ENCODE measurements at places on chromosomes 4 and X.
A peak's percentile ranks its signal among the peaks of the same experiment; 100 is the strongest.

GRCh38 chr4:37793562-37793961 lies 32.9 kb upstream of the PGM2 start:
- DNase-seq, result no peak

DNA sequence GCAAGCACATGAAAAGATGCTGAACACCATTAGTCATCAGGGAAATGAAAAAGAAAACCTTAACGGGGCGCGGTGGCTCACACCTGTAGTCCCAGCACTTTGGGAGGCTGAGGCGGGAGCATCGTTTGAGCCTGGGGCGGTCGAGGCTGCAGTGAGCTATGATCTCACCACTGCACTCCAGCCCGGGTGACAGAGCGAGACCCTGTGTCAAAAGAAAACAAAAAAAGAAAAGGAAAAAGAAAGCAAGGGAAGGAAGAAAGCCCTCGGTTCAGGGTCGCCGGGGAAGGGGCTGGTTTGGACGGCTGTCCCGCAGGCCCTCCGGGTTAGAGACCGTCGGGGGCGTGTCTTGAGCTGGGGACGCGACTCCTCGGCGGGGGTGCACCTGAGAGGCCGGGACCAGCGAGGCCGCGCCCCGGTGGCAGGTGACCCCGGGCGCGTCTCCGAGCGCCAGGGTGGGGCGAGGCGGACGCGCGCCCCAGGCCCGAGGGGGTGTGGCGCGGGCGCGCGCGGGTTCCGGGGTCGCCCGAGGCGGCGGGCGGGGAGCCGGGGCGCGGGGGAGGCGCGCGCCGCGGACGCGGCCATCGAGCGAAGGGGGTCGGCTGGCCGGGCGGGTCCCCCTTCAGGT lies 478 bp upstream of the PLXNA3 start:
- DNase-seq, result peak; percentile 69

DNA sequence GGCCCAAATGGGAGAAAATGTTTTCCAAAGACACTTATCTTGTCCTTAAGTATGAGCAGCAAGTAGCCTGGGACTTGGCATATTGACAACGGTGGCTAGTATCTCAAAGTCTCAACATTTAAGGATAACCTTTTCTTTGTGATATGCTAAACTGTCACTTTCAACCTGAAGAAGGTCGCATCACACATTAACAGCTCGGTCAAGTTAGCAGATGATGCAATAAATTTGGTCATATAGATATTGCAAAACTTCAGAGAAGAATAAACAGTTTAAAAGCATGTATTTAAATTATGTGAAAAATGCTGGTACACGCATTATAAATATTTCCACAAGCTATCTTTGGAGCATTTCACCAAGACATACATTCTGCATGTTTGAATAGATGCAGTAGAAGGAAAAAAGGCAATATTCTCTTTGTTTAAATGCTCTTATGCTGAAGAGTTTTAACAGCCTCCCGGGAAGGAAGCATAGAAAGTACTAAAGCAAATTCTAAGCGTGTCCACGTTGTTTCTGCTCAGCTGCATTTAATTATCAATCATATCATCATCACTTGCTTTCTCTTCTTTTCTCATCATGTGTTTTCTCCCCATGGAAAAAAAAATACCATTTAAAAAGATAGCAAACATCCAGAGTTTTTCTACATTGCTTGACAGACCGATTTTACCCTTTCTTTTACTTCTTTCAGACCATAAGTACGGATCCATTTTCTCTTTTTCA lies 24.2 kb downstream of the ARHGAP6 start:
- DNase-seq, result no peak

DNA sequence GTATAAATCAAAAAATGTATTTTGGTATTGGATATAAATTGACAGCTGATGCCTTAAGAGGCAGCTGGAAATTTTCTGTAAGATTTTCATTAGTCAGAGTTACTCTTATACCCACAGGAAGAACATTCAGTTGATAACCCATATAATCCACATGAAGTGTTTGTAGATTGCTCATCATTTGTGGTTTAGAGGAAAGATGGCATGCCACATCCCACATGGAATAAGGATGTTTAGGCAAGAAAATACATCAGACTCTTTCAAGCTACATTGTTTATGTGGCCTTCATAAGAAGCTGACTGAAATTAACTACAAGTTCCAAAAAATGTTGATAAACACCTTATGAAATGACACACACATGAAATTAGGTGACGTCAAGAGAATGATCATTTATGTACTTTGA lies 56.6 kb downstream of the AREG start:
- no peak for DNase-seq

GRCh38 chr4:110753466-110753865 lies 130.6 kb upstream of the PITX2 start:
- DNase-seq, result no peak

- DNase-seq, result no peak
Observed at GRCh38 chr4:90855111-90855510, 727.9 kb downstream of the CCSER1 start.

DNA sequence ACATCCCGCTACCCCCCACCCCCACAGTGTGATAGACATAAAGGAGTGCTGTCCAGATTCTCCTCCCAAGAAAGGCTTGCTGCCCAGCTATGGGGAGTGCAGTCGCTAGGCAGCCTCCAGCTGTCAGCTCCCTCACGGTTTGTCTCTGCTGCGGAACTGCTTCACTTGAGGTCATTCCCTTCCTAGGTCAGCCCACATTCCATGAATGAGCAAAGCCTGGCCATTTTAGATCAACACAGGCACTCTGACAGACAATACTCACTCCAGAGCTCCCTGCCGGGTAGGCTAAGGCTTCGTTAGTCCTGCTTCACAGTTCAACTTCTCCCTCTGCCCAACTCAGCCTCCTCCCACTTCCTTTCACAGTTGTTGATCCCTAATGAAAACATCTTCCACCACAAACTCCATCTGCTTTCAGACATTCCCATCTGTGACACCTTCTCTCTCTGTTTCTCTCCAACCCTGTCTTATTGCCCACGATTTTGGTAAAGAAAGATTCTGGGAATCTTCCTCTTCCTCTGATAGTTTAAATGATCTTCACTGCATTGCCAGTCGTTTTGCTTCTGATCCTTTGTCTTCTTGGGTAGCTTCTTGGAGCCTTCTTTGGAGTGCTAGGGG lies 318.9 kb upstream of the F9 start:
- no peak for DNase-seq

- no peak for DNase-seq
Observed at GRCh38 chr4:83267121-83267829, 17.3 kb downstream of the COQ2 start.

DNA sequence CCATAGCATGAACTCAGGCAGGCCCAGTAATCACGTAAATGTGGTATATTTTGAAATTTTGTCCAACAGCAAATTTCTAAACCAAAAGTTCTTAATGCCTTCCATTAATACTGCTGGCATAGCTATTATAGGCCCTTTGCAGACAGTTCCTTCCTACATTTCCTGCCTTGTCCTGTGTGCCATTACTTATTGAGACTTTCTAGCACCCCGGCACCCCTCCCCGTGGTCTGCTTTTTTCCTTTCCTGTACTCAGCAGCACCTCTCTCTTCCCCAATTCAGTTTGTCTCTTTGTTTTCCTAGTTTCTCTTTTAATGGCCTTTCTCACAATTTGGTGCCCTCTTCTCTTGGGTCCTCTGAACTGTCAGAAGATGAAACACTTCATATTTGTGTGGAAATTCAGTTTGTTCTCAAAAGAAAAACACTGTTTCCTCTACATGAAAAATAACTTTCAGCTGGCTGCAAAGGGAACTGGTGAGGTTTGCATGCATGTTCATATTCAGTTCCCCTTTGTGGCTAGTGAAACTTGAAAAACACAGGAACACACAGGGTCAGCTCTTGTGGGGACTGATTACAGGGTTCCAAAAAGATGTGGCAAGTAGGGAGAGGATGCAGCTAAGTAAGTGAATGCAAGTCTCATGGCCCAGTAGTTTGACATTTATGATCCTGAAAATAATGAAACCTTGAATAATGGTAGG lies 17.1 kb downstream of the GPR34 start:
- no peak for DNase-seq

- DNase-seq, result no peak
Observed at GRCh38 chr4:79653871-79654270, 245.8 kb upstream of the GK2 start.

GRCh38 chr4:151887816-151888180 lies 127.0 kb upstream of the GATB start:
- DNase-seq, result no peak

GRCh38 chr4:148344352-148344751 lies 97.9 kb downstream of the NR3C2 start:
- peak; percentile 32 for DNase-seq

DNA sequence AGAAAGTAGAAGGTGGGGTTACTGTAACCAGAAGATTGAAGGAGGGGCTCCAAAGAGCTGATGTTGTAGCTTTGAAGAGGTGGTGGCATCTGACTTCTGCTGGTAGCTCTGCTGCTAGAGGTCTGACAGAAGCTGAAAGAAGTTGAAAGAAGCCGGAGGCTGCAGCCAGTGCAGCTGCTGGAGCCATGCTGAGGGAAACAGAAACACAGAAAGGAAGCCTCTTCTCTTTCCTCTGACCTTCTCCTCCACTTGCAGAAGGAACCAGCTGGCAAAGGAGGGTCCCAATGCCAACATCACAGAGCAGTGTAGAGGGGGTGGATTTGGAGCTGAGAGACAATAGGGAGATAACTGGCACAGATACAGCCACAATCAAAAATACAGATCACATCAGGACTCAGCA lies 89.3 kb upstream of the HHIP start:
- no peak for DNase-seq

GRCh38 chr4:36189511-36190226 lies 54.6 kb downstream of the ARAP2 start:
- DNase-seq, result no peak

- DNase-seq, result no peak
Observed at GRCh38 chr4:151962138-151962823, 201.5 kb upstream of the GATB start.

DNA sequence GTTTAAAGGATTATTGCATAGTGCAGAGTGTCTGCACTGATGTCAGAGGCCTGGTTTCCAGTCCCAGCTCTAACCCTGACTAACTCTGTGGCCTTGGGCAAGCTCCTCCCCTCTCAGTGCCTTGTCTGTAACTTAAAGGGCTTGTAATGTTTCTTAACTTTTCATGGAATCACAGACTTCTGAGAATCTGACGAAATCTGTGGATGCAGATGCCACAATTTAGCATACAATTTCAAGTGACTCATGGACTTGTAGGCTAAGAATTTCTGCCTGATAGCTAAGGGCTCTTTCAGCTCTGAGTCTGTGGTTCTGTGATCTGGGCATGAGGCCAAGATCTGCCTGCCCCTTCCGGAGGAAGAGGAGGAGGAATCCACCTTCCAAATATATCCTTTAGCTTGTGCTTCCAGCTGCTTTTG lies 236.9 kb downstream of the AR start:
- no peak for DNase-seq

- no peak for DNase-seq
Observed at GRCh38 chr4:122882857-122883735, 39.3 kb downstream of the NUDT6 start.

DNA sequence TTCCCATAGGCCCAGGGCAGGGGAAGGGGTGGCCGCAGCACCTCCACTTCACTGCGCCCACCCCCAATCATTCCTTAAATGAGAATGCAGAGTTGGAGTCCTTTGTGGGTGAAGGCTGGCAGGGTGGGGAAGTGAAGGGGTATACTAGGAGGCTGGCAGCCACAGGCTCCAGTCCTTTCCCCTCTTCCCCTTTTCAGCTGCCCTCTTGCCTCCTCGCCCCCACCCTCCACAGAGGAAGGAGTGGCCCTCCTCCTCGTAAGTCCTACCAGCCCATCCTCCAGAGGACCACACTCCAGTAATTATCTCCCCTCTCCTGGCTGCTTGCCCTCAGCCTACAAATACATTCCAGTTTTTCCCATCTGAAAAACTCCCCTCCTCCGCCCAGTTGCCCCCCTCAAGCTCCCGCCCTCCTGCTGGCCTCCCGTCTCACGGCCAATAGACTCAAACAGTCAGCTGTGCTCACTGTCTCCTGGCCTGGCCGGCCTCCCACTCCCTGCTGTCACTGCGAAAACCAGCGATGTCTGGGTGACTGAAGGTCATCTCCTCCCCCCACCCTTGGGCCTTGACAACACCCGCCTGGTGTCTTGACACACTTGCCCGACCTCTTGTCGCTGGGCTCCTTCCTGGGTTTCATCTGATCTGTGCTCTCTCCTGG lies 38.8 kb downstream of the EFNB1 start:
- DNase-seq, result no peak

DNA sequence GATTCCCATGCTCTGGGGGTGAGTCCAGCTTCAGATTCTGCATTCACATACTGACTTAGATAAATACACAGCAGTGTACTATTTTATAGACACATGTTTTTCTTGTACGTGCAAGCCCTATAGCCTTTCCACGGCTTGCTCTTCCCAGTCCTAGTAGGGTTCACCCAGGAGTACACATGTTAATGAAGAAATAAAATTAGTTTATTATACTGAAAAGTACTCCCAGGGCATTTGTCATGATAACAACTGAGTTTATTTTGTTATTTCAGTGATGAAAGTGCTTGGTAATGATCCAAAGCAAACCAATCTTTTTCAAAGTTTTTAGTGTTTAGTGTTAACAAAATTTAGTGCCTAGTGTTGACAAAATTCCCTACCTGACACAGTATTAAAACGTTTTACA lies 21.3 kb downstream of the MAPK10 start:
- no peak for DNase-seq

- DNase-seq, result no peak
Observed at GRCh38 chrX:79161655-79162054, 17.2 kb downstream of the GPR174 start.

DNA sequence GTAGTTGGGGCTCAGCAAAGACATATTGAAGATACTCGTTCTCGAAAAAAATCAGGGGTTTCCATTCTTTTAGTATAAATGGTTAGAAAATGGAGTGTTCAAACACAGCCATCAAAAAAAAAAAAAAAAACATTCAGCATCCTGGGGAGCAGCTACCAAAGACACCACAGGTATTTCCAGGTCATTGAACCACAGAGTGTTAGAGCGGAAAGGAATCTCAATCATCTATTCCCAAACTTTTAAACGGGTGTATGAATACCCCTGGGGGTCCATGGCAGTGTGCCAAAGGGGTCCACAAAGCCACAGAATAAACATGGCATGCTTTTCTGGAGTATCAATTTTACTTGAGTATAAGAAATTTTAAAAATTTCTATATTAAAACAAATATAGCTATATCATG lies 6.9 kb upstream of the FGF16 start:
- DNase-seq, result no peak

DNA sequence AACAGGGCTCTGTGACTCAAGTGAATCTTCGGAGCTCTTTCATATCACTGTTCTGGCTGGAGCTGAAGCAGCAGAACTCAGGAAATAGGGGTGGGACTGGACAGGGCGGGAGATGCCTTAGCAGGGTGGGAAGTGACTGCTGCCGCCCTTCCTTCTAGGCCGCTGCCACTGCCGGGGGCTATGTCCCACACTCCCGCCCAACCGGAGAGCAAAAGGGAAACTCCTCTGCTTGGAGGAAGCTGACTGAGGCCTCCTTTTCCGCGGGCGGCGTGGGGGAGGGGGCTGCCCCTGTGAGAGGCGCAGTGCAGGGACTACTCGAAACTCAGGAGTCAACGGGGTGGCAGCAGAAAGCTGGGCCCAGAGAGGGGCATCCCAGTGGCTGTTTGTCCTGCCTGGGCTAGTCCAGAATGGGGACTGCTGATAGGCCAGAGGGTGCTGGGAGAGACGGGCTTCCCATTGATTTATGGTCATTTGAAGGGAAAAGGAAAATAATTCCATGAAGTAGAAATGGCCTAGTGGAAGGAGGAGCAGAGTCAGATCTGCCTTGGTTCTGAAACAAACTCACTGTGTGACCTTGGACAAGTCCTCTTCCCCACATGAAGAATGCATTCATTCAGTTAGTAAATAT lies 36.9 kb downstream of the STARD8 start:
- no peak for DNase-seq

- no peak for DNase-seq
Observed at GRCh38 chrX:9728261-9728660, 37.4 kb downstream of the GPR143 start.

All from NCI-H774 (cell line).